ENCODE measurements at places on chromosomes 3 and 15.

- DNase-seq = peak; percentile 65
These were observed 42.5 kb downstream of the MCF2L2 start for GRCh38 chr3:183385698-183386613.

- DNase-seq = no peak
These were observed 279.5 kb downstream of the ULK4 start for GRCh38 chr3:41682382-41682781.

DNA sequence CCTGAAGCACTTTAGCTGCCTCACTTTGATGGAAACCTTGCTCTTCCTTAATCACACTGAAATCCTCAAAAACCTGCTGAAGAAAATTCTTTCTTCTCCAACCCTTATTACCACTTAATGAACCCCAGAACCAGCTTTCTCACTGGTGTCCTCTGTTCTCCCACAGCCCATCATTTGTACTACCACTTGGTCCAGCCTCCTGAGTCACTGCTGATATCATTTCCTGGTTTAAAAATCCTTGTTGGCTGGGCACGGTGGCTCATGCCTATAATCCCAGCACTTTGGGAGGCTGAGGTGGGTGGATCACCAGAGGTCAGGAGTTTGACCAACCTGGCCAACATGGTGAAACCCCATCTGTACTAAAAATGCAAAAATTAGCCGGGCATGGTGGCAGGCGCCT lies 418.6 kb upstream of the KCNMB2 start:
- DNase-seq = no peak

- DNase-seq = no peak
These were observed 116.6 kb upstream of the TSC22D2 start for GRCh38 chr3:150291515-150291914.

DNA sequence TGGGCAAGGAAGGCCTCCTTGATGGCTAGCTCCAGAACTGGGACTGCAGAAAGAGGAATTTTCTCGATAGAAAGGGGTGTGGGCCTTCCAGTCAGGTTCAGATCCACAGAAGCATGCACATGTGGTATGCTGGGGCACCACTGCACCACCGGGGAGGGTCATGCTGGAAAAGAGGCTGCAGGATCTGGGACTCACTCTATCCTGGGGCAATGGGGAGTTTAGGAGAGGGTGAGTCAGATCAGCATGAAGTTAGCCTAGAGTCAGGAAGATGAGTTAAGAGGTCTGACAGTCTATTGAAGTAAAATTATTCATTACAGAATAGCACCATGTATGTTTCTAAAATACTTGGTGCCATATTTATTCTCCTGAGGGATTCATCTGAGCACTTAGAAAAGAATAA lies 130.2 kb upstream of the TOPAZ1 start:
- DNase-seq = no peak

DNA sequence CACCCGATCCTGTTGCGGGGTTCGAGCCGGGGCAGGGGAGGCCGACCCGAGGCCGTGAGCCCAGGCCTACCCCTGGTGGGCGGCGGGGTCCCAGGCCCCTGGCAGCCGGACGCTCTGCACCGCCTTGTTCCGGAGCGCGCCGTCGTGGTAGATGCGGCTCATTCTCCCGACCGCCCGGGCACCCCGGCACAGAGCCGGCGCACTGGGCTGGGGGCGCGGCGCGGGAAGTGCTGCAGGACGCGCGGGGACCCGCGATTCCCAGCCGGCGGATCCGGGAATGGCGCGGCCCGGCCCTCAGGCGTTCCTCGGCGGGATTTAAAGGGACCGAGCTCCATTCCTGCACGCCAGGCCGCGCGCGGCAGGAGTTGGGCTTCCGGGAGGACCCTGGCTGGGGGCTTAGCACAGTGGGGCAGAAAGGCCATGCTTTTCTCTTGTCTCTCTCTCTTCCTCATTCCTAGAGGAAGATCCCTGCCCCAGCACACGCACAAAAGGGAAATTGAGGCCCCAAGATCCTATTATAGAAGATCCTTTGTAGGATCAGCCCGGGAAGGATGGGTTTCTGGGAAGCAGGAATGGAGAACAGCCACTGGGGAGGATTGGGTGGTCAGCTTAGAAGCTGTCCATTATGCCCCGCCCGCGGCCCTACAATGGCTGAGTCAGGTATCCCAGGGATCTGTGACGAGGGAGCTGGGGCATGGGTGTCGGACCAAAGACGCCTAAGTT lies at the start of gene ARPIN:
ARPIN (minus strand) TSS at position 279 of the 723 bp plus-strand sequence; CDS start at position 162, 117 bp downstream.
- peak; percentile 9 for DNase-seq
